GM04503 (cell line): ENCODE measurements at places on chromosomes 2 and 18.

DNA sequence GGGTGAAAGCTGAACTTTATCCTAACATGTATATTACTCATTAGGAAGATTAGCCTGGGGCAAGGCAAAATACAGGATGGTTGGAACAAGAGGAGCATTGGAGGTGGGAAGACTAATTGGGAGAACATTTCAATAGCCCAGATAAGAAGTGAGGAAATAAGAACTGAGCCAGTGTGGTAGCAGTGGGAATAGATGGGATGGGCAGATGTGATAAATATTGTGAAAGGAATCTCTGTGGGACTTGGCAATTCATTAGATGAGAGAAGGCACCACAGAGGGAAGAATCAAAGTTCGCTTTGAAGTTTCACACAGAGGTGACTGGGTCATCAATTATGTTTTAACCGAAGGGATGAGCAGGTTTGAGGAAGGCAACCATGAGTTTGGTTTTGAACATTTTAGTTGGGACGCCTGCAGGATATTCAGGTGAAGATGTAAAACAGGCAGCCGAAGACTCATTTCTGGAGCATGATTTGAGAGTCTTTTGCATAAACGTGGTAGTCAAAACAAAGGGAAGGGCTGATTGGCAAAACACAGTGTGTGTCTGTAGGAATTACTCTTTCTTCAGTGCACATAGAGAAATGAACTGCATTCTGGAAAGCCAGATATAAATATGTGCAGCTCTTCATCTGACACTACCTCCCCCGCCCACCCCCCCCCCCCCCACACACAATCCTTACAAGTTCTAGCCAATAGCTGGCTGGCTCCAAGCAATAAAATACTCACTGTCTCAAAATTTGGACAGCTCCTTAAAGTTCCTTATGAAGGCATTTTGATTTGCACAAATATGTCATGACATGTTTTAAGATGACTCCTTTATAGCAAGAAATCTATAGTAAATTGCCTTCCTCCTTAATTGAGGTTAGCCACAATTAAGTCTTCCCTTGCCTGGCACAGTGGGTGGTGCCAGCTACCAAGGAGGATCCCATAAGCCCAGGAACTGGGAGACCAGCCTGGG, 1.9 kb upstream of the SLC1A4 start:
- DNase-seq = no peak

DNA sequence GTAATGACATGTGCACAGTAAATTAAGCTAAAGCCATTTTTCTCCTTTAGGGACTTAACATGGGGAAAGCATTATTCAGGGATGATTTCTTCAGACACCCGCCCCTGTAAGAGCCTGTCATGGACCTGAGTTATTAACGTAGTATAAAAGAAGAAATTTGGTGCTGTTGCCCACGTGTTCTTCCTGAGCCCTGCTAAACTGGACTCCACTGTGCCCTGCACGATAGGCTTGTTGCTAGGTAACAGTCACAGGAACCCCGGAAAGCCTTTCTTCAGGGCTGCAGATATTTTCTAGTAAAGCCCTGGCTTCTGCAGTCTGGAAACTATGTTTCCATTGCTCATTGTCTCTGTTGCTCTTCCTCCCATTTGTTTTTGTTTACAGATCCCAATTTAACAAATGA, 157.9 kb downstream of the LRRC30 start:
- DNase-seq = no peak

DNA sequence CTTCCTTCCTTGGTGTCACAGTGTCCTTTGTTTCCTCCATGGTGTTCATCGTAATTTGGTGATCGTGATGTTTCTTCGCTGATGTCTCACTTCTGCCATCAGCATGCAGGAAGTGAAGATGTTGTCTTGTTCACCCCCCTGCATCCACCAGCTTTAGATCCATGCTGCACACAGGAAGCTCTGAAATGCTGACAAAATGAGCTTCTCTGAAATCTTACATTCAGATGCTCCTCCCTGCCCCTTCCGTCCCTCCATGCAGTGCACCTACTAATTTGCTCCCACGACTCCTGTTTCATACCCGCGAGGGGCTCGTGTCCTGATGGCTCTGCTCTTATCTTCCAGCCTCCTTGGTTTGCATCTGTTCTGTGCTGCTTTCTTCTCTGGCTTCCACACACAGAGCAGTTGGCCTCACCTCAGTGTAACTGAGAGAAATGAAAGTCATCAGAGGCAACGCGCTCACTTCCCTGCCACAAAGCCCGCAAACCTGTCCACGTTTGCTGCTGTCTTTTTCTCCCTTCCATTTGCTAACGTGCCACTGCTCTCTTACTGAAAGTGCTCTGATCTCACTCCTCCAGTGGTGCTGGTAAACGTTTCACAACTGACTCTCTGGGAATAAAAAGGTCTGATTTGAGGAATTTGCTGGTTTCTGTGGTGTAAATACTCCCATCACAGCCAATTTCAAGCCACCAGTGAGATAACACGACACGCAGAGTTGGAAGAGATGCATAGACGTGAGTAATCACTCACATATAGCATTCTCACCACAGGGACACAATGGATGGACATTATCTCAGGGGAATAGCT, 41.0 kb upstream of the MGAT4A start:
- no peak for DNase-seq

DNA sequence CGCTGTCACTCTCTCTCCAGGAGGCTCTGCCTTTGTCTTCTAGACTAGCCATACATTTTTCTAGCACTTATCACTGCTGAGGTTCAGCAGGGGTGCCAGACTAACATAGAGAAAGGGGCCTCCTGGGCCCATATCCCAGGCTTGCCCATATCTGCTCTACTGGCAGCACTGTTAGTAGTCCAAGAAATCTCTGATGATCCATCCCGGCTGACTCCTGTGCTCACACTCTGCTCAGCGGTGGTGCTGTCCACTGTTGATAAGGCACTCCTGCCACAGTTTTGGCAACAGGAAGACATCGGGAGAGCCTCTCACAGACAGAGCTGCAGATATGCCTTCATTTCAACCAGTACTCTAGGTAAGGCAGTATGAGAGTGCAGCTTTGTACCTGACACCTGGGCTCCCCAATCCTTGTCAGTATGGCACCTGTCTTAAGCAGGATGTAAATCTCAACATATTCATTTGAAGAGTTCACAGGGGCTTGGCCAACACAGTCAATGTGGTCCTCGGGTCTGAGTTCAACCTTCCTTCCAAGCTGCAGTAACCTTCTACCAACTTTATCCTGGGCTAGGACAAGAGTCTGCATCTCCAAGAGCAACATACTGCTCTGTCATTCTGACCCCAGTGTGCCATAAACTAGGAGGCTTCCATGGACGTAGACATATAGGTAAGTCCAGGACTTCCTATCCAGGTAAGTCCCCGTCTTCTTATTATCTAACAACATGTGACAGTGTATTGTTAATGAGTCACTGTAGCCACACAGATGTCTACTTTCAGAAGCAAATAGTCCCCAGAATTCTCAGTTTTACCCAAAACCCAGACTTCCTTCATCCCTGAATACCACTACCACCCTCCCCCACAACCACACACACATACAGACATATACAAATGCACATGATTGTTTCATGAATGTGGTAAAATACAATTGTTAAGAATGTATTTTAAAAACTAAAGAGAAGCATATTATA, 16.2 kb downstream of the KLF7 start:
- DNase-seq = no peak

GRCh38 chr2:231530099-231531011, at the start of gene NMUR1:
Gene NMUR1 (minus strand): TSS chr2:231530445. CDS start chr2:231530361, 84 bp downstream.
- no peak for DNase-seq

GRCh38 chr2:23756593-23757292, 170.2 kb downstream of the ATAD2B start:
- DNase-seq = no peak

- no peak for DNase-seq
These were observed 392.9 kb upstream of the CELF4 start for GRCh38 chr18:37958499-37958898.

DNA sequence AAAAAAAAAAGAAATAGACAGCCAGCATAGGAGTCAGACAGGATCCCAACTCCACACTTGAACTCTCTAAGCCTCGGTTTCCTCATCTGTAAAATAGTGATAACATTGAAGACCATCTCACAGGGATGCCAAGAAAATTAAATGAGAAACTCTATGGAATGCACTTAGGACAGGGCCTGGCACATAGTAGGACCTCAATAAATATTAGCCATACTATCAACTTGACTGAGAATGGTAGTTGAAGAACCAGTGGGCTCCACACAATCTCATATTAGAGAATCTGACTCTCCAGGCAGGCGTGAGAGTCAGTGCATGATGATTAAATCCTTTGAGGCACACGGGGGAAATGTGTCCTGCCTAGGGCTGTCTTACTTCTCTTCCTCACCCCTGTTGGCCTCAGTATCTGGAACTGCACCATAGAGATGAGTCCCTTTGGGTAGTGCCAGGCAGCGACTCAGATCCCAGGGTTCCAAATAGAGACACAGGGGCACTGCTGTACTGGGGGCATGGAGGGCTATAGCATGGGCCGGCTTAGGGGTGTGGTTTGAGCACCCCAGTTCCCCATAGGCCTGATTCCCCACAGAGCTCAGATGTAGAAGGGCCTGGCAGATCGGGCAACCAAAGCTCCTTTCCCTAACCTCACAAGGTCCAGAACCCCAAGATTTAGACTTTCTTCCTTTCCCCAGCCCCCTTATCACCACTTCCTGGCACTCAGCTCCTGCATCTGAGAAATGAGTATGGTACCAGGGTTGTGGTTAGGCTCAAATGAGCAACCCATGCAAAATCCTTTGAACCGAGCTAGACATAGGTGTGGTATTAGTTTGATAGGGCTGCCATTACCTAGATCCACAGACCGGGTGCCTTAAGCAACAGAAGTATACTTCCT, 51.3 kb upstream of the CAB39 start:
- no peak for DNase-seq

DNA sequence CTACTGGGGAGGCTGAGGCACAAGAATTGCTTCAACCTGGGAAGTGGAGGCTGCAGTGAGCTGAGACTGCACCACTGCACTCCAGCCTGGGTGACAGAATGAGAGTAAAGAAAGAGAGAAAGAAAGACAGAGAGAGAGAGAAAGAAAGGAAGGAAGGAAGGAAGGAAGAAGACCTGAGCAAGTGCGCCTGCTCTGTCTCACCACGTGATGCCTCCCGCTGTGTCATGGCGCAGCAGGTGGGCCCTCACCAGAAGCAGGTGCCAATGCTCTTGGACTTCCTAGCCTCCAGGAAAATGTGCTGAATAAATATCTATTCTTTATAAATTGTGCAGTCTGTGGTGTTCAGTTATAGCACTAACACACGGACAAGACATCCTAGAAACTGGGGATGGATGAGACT, 270.0 kb downstream of the CYP26B1 start:
- no peak for DNase-seq

GRCh38 chr2:186099826-186100225, 361.2 kb downstream of the FSIP2 start:
- no peak for DNase-seq

DNA sequence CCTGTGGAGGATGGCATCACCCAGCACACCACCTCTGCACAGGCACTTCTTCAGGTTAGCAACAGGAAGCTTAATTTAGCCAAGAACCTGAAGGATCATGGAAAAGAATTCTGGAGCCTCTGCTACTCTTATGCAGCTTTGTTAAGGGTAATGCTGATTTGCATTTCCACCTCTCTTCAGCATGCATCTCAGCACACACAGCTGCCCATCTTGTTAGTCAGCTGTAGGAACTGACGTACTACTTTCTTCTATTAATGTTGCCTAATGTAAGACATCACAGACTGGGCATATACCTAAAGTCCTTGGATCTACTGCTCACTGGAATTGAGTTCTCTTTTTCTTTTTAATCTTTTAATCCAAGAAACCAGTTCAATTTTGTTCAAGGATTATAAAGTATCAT, 181.0 kb downstream of the SPP2 start:
- no peak for DNase-seq

GRCh38 chr18:58161659-58162058, 117.6 kb downstream of the NEDD4L start:
- no peak for DNase-seq

GRCh38 chr2:144738749-144739148, 218.8 kb upstream of the ZEB2 start:
- no peak for DNase-seq

DNA sequence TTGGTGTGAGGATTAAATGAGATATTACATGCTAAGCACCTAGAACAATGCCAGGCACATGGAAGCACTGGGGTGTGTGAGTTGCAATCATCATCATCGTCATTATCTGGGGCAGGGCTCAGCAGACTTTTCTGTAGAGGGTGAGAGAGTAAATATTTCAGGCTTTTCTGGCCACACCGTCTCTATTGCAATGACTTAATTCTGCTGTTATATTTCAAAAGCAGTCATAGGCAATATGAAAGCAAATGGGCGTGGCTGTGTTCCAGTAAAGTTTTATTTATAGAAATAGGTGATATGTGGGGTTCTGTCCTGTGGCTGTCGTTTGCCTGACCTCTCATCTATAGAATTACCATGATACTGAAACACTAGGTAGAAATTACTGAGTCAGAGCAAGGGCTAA, 60.6 kb downstream of the IL1R2 start:
- no peak for DNase-seq

- no peak for DNase-seq
These were observed 5.9 kb downstream of the PPP3R1 start for GRCh38 chr2:68246396-68246795.

DNA sequence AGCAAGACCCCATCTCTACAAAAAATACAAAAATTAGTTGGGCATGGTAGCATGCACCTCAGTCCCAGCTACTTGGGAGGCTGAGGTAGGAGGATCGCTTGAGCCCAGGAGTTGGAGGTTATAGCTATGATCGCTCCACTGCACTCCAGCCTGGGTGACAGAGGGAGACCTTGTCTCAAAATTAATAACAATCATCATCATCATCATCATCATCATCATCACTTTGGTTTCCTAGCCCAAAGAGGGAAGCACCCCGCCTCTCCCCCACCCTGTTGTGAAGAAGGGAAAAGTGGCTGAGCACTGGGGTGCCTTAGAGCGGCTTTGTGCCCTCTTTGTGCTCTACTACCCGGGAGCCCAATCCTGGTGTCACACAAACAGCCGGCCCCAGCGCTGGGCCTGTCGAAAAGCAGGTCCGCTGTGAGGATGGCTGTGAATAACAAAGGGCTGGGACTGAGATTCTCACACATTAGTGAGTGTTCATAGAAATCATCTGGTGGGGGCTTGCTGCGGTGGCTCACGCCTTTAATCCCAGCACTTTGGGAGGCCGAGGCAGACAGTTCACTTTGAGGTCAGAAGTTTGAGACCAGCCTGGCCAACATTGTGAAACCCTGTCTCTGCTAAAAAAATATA, 42.6 kb upstream of the ASXL2 start:
- no peak for DNase-seq

- DNase-seq = no peak
These were observed 7.1 kb downstream of the THAP4 start for GRCh38 chr2:241629762-241630435.

DNA sequence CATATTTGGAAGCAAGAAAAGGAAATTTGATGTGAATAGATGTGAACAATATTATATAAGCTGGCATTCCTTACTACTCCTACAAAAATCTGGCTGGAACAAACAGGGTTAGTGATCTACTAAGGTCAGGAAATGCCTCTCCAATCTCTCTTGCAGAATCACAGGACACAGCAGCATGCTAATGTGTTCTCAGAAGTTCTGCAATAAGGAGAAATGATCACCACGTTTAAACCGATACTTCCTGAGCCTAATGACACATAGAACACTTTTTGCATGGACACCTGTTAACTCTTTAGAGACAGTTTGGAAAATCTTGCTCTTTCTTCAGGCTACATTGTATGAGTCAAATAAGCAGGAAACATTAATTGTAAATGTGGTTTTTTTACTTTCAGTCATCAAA, 89.6 kb upstream of the MAP3K20 start:
- DNase-seq = no peak
